Stomach (tissue), 19 donors: ENCODE measurements at places on chromosomes 6 and 20.

GRCh38 chr20:25632940-25633790 is 9.4 kb upstream of the NANP start:
- no peak for DNase-seq

DNA sequence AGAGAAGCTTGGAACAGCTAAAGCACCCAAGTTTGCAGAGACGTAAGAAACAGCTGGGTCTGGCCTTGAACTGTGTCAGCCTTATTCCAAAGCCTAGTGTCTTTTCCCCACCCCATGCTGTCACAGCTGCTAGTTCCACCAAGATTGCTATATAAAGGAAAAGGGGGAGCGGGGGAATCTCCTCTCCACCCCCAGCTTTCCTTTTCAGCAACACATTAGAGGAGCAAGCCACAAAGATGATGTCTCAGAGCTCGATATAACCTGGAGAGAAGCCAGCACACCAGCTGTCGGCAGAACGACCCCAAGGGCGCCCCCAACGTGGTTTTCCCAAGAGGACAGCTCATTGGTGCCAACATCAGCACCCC is 36.5 kb downstream of the ATP9A start:
- DNase-seq, result peak; percentile 77

- DNase-seq, result peak; percentile 17
Observed at GRCh38 chr6:105326216-105326615, 76.7 kb downstream of the PREP start.

DNA sequence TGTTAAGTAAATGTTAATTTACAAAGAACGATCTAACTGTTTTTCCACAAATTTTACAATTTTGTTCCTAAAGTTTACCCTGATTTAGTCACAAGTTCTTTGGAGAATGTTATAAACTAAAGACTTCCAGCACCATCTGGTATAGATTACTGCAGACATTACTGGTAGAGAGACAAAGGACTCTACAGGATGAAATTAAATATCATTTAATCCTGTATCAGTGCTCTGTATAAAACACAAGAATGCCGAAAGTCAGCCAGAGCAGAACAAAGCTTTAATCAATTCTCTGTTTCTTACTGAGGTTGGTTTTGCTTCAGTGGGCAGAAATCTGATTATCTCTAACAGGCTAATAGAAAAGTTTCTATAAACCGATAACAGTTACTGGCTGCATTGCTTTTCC is 763.6 kb downstream of the TENT5A start:
- DNase-seq, result peak; percentile 7

- no peak for DNase-seq
Observed at GRCh38 chr6:33589392-33589730, 9.3 kb upstream of the BAK1 start.

DNA sequence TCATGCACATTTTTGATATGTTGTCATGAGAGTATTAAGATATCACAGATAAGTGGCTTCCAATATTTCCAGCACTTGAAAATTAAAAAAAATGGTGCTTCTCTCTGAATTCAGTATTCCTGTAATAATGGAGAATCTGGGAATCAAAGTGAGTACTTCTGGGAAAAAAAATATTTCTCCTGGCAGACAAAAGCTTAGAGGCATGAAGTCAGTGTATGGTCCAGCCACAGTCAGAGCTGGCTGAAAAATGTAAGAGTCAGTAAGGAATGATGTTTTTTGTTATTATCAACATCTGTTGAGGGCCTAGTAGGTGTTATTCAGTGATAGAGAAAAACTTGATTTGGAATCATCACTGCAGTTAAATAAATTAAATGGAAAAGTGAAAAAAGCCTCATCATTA is 3.2 kb upstream of the RFPL4B start:
- DNase-seq, result no peak

GRCh38 chr6:161575523-161576254 is 301.8 kb upstream of the AGPAT4 start:
- DNase-seq, result peak; percentile 6

DNA sequence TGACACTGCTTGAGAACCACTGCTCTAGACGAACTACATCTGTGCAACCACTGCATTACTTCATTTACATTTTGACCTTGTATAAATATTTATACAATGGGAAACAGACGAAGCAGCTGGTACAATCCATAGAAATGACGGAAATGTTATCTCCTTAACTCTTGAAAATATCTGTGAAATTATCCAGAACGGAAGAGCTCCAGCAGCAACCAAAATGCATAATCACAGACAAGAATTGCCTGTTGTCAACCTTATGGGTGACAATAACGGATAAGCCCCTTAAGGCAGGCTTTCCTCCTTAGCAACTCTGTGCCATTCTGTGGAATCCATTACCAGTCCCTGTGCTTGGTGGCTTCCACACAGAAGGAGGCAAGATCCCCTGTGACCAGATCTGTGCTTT is 115.4 kb downstream of the DTNBP1 start:
- peak; percentile 32 for DNase-seq
